Stimulated activated CD8-positive, alpha-beta memory T cell treated with anti-CD3 and anti-CD28 coated beads, Interleukin-4, amount 100 ng/mL, for 4 hours (primary cell): ENCODE measurements at places on chromosomes 2 and 18.

- DNase-seq = no peak
Measured at GRCh38 chr2:229051798-229052197, 219.3 kb downstream of the PID1 start.

DNA sequence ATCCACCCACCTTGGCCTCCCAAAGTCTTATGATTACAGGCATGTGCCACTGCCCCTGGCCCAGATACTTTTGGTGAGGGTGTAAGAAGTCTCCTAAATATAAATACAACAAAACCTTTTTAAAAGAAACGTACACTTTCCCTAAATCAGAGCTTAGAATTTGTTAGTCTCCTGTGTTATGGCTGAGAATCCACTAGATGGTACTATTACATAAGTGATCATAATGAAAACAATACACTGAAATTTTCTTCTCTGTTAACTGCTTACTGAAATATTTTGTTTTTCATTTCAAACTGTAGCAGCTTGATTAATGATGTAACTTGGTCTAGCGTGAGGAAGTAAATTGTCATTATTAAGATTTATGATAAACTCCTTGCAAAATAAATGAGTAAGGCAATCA lies 74.8 kb upstream of the FAM98A start:
- DNase-seq = no peak

DNA sequence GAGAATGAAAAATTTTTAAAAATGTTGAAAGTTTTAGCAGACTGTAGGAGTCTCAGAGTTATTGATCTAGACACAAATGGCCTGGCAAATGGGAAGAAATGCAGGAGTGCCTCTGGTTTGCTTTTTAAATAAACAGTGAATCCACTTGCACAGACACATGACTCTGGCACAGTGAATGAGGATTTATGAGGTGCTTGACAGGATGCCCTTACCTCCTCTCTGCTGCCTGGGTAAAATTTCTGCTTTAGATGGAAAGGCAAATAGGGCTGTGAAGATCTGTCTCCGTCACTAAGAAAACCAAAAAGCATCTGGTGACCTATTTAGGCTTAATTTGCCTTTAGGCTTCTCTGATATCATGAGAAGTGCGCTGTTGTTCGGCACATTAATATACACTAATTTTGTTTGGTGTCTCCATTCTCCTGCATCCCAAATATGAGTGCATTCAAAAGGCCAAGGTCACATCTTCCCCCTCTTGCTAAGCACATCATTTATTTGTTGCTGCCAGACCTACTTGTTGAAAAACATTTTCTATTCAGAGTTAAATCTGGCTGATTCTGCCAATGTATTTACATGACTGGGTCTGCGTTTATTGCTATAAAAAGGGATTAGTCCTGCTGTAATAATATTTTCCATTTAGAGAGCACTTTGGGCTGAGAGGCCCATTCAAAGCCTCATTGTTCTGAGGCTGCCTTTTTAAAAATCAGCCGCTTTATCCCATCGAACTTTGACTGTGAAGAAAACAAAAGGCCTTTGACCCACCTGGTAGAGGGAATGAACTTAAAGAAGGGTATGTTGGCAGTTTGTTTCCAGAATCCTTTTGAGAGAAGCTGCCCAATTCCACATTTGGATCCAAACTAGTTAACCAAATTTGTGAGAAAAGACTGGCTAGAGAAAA lies 94.9 kb downstream of the RNF152 start:
- DNase-seq = no peak

- DNase-seq = no peak
Measured at GRCh38 chr2:63058144-63058920, 7.7 kb downstream of the OTX1 start.

DNA sequence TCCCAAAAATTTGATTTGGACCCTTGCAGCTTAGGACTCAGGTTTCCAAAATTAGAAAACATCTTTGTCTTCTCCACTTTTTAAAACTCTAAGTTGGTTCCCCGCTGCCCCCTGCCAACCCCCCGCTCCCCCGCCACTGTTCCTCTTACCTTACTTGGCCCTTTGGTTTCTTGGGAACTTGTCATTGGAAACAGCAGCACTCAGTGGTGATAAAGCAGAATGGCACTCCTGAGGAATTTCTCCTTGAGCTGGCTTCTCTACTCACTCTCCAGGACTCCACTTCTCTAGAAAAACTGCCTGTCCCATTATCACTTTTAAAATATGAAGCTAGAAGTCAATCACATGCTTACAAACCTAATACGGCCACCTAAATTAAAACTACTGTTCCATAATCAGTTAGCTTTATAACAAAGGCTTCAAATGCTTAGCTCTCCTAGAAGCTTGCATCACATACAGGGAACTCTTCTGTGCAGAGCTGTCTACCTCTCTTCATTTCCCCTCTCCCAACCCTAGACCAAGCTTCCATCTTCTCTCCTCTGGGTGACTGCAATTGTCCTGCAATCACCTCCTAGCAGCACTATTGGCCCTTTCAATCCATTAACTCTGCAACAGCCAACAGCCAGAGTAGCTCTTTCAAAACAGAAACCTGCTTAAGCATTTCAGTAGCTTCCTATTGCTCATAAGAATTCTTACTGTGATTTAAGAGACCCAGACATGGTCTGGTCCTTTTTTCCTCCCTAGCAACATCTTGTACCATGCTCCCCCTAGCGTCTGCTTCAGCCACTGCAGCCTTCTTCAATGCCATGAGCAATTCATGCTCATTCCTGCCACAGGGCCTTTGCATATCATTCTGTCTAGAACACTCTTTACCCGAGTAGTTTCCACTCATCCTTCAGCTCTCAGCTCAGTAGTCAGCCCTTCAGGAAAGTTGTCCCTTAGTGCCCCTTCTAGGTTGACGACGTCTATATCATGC lies 15.2 kb upstream of the PLEKHM3 start:
- DNase-seq = peak; percentile 15

GRCh38 chr2:216596236-216596979 lies 36.8 kb upstream of the IGFBP2 start:
- no peak for DNase-seq

GRCh38 chr2:84749442-84749841 lies 131.4 kb downstream of the TRABD2A start:
- no peak for DNase-seq

- no peak for DNase-seq
Measured at GRCh38 chr2:124623560-124623959, 598.5 kb downstream of the CNTNAP5 start.

- DNase-seq = no peak
Measured at GRCh38 chr2:126880324-126880723, 18.4 kb upstream of the TEX51 start.

GRCh38 chr18:78965260-78965659 lies 14.4 kb upstream of the SALL3 start:
- DNase-seq = no peak

DNA sequence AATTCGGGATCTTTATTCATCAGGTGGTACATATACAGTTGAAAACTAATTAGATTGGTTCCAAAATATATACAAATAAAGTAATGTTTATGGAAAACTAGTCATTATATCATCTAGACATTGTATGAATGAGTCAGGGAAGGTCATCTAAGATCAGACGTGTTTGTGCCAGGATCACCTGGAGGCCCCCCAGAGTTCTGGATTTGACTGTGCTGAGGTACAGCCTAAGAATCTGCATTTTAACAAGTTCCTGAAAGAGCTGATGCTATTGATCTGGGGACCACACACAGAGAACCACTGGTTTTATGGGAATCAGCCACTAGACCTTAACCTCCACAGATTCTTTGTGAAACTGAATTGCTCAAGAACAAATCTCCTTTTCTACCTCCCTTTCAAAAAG lies 43.2 kb downstream of the PARD6G start:
- no peak for DNase-seq

- DNase-seq = no peak
Measured at GRCh38 chr2:133526530-133527300, 41.5 kb downstream of the NCKAP5 start.

- no peak for DNase-seq
Measured at GRCh38 chr2:238498691-238499295, 72.1 kb downstream of the ASB1 start.

DNA sequence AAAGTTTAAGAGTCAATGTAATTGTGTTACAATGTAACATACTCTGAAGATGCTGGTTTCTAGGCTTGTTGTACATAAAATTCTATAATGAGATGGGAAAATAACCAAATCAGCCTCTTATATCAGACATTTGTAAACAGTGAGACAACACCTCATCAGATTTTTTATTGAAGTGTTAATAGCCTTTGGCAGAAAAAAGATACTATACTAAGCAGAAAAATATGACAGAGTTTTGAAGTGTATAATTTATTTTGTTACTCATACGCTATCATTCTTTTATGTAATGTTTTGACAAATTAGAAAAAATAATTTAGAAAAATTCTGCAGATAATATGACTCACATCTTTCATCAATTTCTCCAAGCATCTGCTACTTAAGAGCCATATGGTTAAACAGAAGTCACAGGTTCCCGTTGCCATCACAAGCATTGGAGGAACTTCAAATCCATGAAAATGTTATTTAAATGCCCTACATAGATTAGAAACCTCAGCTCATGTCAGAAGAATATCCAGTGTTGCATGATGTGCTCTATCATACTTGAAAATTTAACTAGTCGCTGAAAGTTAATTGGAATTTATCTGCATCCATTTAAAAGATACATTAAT lies 535.4 kb downstream of the LRP1B start:
- DNase-seq = no peak

GRCh38 chr2:11753452-11753885 lies 7.0 kb downstream of the LPIN1 start:
- no peak for DNase-seq

- no peak for DNase-seq
Measured at GRCh38 chr2:45647356-45647755, 4.1 kb upstream of the PRKCE start.

DNA sequence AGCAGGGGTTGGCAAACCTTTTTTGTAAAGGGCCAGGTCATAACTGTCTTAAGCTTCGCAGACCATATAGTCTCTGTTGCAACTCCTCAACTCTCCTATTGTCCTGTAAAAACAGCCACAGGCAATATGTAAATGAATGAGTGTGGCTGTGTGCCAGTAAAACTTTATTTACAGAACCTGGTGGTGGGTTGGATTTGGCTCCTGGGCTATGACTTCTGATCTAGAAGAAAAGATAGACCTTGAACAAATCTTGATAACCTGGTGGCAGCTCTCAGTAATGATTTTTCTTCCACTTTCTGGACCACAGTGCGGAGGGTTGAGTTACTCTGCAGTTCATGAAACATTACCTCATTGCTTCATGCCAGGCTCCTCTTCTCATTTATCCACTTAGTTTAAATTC lies 139.3 kb downstream of the MYCN start:
- DNase-seq = no peak

GRCh38 chr2:38095996-38096861 lies 20.3 kb upstream of the CYP1B1 start:
- DNase-seq = no peak

DNA sequence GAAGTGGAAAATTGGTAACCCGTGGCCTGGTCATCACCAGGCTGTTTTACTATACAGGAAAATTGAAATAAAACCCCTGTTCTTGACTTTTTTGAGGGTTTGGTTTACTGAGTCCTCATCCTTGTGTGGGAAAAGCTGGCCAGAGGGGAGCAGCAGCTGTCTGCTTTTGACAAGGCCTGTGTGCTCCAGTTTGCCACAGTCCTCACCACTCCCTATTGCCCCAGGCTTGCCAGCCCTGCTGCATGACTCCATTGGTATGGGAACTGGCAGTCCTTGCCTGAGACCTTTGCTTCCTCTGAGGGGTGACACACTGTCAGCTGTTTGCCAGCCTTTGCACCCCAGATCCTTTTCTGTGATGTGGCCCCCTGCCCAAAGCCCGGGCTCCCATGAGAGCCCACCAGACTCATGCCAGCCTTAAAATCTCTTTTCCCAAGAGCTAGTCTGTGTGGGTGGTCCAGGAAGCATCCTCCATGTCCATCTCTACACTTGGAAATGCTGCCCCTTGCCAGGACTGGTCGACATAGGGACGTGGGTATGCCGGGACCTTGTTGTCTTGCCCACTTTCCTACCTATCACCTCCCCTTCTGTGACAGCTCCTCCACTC lies 39.0 kb downstream of the GLI2 start:
- no peak for DNase-seq

DNA sequence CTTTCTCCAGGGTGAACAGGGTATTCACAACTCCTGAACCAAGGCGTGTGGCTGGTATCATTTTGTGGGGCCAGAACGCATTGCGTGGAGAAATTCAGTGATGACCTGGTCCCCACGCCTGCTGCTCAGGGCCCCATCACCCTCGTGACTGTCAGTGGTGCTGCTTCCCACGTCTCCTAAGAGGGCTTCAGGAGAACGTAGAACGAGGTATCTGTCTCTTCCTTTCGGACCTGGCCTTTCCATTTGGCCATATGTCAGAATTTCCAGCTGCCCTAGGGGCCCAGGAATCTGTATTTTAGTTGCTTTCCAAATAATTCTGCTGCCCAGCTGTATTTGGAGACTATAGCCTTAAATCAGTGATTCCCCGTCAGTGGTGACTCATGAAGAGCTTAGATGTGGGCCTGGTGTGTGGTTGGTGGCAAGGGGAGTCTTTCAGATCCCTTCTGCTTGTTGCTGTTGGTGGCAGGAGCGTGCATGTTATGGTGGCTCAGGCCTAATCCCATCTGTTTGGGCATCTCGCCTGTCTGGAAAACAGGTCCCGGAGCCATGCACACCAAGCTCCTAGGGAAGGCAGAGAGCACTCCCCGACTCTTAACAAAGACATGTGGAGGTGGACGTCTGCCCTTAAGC lies 56.4 kb downstream of the NPAS2 start:
- DNase-seq = no peak

- no peak for DNase-seq
Measured at GRCh38 chr18:73920033-73920432, 227.6 kb downstream of the FBXO15 start.

DNA sequence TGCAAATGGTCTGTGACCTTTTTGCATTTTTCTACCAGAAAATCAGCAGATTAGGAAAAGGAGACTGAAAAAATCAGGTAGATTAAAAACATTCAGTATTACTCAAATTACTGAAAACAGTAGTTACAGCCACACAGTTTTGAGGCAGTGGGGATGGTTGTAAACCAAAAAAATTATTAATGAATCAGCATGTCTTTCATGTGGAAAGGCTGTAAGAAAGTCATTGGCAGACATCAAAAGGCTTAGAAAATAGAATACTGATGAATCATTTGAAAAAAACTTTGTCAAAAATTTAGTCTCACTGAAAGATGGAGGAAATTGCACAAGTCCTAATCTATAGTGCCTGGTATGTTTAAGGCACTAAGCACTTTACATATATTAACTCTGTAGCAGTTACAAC lies 133.9 kb upstream of the GCFC2 start:
- no peak for DNase-seq

- DNase-seq = no peak
Measured at GRCh38 chr2:239303711-239304532, 96.9 kb downstream of the HDAC4 start.

- peak; percentile 43 for DNase-seq
Measured at GRCh38 chr2:203782262-203782976, 76.0 kb downstream of the CD28 start.

DNA sequence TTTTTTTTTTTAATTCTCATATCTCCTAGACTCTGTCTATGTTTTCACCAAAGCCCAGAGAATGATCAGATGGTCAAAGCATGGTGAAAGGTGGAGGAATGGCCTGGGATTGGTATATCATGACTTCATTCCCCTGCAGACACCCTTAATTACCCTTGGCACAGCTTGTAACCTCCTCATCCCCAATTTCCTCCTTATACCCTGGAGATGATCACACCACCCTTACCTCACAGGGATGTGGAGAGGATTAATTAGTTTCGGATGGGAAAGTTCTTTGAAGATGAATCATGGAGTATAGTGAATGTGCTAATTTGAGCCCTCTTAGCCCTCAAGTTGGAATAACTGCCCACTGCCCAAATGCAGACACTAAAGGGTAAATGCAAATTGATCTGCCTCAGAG lies 138.0 kb upstream of the LYPD6 start:
- DNase-seq = no peak

GRCh38 chr18:41940506-41941215 lies 14.4 kb upstream of the PIK3C3 start:
- no peak for DNase-seq
